Activated CD4-positive, alpha-beta T cell treated with anti-CD3 and anti-CD28 coated beads for 36 hours (primary cell): ENCODE measurements at places on chromosomes 1 and 21.

- DNase-seq: no peak
Observed at GRCh38 chr1:194184425-194184824, 998.0 kb upstream of the B3GALT2 start.

DNA sequence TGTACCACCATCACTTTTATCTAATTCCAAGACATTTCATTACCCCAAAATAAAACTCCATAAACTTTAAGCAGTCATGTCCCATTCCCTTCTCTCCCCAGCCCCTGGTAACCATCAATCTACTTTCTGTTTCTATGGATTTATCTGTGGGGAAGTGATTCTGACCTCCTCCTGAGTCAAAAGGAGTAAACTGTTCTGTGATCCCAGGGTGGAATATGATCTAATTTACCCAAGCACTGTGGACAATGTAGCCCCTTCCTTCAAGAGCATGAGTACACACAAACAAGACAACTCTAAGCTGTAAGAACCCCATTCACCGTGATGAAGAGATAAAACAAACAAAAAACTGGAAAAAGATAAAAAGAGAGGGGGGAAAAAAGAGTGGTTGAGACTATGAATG, 77.9 kb downstream of the PLPP3 start:
- DNase-seq: no peak

GRCh38 chr1:1299686-1300351, 7.9 kb downstream of the ACAP3 start:
- DNase-seq: peak; percentile 55

GRCh38 chr1:109084563-109085517, 5.7 kb upstream of the TMEM167B start:
- DNase-seq: no peak

DNA sequence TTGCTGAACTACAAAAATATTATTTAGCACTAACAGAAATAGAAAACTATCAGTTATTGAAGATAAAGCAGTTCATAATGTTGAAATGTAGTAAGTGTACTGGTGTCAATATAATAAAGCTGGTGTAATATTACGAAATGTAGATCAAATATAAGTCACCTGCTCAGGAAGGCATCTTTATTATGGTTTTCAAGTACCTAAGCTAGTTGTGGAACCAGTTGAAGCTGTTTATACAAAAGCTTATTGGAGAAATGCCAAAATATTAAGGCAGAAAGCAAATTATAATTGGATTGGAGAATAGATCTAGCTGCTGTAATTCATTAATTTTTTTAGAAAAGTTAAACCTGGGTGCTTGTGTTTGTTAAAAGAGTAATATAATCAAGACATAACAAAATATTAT, 6.2 kb upstream of the MARK1 start:
- DNase-seq: no peak

DNA sequence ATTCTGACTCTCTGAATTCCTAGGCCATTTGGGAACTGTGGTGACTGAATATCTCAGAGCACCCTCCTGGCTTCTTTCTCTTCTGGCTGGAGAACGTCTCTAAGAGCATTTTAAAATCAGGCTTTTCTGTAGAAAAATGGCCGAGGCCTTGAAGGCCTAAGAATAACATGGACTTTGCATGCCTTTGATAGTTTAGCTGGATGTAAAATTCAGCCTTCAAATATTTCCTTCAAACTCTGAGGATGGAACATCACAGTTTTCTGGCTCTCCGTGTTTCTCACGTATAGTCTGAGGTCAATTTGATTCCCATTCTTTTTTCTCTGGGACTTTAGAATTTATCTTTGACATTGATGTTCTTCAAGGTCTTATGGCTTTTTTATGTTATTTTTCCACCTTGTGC, 34.0 kb downstream of the ARHGEF16 start:
- no peak for DNase-seq

DNA sequence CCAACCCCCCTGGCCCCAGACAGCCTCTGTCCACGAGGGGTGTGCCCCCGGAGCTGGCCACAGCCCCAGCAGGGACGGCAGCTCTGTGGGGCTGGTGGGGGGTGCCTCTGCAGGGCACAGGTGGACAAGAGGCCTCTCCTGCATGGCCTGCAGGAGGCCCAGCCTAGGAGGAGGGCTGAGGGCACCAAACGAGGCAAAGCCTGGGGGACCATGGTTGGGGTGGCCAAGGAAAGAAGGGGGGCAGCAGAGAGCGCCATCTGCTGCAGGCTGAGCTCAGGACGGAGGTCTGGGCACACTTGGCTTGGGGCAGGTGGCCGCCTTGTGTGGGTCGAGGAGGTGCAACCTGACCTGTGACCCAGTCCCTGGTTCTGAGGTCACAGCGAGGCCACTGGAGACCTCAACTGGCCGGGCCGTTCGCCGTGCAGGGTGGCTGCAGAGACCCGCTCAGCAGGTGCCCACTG, 27.3 kb downstream of the RRP1 start:
- no peak for DNase-seq

GRCh38 chr21:42661688-42662429, 8.4 kb downstream of the PDE9A start:
- DNase-seq: no peak

- no peak for DNase-seq
Observed at GRCh38 chr1:170872663-170873062, 62.7 kb upstream of the MROH9 start.

GRCh38 chr21:30839304-30839703, 9.7 kb upstream of the KRTAP7-1 start:
- DNase-seq: peak; percentile 72

DNA sequence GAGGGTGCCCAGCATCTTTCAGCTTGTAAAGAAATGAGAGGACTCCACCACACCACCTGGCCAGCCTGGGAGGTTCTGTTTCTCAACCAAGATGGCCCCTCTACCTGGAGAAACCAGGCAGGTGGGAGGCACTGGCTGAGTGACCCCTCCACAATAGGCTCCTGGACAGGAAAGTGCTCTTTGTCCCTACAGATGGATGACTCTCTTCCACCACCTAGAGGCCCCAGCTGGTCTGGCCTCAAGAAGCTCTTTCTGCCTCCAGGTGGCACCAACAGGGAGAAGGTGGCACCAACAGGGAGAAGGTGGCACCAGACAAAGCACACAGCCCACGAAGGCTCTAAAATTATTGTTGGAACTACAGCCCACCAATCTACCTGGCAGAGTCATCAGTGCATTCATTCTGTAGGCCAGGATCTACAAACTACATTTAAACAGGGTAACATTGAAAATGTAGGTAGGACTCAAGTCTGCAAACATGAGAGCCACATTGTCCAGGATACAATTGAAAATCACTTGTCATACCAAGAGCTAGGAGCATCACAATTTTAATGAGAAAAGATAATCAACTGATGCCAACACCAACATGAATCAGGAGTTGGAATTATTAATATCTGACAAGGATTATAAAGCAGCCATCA, 14.4 kb downstream of the TMPRSS3 start:
- peak; percentile 69 for DNase-seq

DNA sequence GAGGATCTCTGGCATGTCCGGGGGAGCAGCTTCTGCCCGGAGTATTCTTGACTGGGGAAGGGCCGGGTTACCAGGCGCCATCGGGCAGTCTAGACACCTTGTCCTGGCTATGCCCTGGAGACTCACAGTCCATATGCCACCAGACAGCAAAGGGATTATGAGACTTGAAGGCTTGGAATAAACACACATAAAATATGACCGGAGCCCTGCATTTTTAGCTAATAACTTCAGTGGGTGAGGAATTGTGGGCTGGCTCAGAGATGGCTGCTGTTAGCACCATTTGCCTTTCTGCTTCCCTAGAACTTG, 15.5 kb downstream of the NTPCR start:
- DNase-seq: no peak

DNA sequence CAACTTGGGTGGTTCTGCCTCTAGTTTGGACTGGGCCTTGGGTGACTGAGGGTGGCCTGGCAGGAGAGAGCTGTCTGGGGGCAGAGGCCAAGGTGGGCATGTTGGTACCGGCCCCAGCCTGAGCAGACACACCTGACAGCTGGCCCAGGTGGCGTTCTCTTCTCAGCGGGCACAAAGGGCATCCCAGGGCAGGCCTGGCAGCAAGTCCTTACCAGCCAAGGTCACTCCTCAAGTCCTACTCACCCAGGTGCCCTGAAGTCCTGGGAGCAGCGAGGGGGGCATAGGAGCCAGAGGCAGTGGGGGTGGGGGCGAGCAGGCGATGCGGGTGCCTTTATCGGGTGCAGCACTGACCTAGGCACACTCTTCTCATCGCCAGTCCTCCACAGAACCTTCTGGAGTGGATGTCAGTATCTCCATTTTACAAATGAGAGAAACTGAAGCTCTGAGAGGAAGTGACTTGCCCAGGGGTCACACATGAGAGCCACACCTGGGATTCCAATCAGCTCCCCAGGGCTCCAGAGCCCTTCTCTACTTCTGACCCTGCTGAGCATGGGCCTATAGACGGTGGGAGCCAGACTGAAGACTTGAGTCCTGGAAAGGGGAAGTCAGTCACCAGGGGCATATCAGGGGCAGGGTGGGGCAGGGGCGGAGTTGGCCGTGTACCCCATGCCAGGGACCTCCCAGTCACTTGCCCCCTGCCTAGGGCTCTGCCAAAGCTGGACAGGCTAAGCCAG, 587 bp upstream of the SLC25A34 start:
- no peak for DNase-seq

DNA sequence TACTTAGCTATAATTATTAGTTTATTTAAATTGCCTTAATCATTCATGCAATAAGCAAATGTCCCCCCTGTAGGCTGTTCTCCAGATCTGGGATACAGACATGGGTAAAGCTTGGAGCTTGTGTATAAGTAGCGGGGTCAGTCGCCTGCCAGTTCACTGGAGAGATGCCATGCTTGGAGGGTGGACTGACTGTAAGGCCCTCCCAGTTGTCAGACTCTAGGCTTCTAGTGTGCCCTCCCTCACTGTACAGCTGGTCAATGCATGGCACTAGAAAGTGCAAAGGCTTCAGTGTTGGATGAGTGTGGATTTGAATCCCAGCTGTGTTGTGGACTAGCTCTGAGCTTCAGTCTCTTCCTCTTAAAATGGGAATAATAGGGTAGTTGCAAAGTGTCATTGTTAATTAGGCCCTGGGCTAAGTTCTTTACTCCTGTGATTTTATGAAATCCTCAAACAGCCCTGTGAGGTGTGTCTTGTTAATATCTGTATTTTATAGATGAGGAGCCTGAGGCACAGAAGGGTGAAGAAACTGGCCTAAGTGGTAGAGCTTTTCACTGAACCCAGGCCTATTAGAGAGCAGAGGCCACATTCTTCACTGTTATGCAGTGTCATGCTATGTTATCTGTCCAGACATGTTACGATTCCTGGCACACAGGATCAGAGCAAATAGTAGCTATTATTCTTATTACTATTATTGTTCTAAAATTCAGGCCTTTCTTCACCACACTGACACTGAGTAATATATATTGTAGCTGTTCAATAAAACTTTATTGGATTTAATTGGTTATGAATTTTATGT, 85.9 kb downstream of the ROR1 start:
- DNase-seq: no peak

GRCh38 chr1:193661385-193661784, 475.0 kb upstream of the B3GALT2 start:
- no peak for DNase-seq

DNA sequence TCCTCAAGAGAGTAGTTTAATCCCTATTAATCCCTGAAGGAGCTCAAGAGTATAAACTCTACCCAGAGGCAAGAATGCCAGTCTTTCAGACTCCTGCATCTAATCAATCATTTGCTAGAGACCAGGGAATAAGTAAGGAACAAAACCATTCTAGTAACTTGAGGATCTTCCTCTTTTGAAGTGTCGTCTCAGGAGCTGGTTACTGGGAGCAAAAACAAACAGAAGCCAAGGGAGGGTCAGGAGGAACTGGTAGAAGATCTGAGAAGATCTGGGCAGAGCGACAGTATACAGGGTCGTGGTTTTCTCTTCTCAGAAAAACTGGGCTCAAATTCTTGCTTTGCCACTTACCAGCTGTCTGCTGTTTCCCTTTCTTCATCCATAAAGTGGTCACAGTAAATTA, 69.3 kb downstream of the RPS6KA1 start:
- DNase-seq: no peak

DNA sequence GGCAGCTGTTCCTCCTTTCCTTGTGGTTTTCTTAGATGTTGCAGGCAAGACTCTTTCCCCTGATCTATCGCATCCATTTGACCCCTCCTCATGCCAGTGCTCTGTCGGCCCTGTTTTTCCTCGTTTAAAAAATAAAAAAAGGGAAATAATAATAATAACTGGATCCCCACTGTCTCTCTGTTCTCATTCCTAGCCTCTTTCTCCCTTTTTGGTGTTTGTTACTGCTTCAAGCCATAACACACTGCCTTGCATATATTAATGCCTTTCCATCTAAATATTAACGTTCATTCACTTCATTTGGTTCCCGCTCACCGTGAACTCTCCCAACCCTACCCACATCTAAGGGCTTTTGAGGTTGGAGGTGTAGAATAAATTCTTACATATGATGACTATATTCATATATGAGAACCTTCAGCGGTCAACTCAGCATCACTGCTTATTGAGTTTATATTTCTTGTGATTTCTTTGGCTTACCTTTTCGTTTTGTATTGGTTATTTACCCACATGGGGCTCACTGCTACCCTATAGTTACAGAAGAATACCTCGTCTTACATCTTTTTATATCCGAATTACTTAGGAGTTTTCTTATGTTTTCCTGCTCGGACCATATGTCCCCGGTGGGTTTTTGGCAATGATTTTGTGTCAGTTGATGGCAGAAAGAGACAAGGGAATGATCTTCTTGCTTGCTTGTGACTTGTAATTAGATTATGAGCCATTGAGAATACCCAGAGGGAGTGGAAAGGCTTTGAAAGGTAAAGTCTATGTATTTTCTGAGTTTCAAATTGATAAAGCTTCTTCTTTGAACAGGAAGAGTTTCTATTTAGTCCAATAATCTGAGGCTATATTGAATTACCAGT, 805 bp downstream of the ATG4C start:
- peak; percentile 32 for DNase-seq

GRCh38 chr1:245893025-245893424, 614.1 kb downstream of the SMYD3 start:
- DNase-seq: no peak

GRCh38 chr1:96104506-96104905, 617.1 kb upstream of the PTBP2 start:
- DNase-seq: no peak

- no peak for DNase-seq
Observed at GRCh38 chr1:7404046-7404742, 366.9 kb upstream of the VAMP3 start.

DNA sequence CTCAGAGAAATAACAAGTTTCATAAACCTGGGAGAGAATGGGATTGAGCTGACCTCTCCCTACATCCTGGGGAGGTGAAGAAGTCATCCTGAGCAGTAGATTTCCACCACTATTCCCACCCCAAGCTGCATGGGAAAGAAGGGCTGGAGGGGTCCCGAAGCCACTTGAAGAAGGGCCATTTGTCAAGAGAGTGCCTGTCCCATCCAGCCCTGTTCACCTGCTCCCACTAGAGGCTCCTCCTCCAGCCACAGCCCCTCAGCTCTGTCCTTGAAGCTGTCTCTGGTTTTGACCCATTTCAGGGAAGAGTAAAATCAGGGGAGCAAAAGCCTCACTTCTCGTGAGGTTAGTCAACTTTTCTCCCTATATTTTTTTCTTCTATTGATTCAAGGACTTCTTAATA, 155.8 kb upstream of the DNAH14 start:
- no peak for DNase-seq
